ENCODE measurements at places on chromosomes 7 and 10.
A peak's percentile ranks its signal among the peaks of the same experiment; 100 is the strongest.

- DNase-seq, result no peak
Observed at GRCh38 chr7:30813466-30813865, 42.2 kb downstream of the MINDY4 start.

- no peak for DNase-seq
Observed at GRCh38 chr7:5320391-5320790, 37.6 kb downstream of the SLC29A4 start.

DNA sequence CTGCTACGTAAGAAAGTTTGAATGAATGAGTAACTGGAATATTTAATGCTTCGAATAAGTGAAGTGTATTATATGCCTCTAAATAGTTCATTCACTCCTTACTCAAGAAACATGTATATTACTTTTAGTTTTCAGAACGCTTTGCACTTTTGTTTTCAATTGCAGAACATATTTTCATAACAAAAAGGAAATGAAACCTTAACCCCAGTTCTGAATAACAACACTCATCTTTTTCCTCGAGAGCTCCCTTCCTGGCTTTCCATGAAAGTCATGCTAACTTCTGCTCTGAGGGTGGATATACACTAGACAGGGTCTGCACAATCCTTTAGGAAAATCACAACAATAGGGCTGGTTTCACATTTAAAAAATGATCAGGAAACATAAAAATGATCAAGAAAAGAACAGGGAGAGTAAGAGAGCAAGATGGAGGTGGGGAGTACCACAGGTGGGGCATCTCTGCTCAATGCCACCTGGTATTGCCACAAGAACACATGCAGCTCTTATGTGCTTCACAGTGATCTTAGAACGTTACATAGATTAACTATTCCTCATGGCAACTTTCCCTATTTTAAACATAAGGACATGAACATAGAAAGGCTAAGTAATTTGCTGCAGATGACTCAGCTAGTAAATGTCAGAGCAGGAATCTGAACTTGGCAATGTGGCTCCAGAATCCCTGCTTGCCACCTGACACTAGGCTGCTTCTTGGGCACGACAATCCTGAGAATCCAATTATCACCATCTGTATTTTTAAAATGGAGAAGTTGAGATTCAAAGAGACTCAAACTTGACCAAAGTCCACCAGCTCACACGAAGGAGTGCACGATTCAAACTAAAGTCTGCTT, 219.5 kb upstream of the AOAH start:
- DNase-seq, result no peak

GRCh38 chr10:49486738-49487137, 52.2 kb downstream of the ERCC6 start:
- DNase-seq, result no peak

DNA sequence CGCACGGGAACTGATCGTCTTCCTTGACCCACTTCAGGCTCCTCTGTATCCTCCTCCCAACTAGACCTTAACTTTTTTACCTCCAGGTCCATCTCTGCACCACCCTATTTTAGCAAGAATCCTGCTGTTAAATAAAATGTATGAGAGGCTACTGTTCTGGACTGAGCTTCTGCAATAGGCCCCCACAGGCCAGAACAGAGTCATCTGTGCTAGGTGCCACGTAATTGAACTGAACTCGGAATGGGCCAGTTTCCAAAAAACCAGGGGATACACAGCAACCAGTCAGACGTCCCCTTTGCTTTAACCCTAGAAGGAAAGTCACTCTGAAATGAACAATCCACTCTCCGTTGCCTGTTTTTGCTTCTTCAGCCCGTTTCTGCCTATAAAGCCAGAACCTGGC, 71.3 kb downstream of the CHST15 start:
- no peak for DNase-seq

DNA sequence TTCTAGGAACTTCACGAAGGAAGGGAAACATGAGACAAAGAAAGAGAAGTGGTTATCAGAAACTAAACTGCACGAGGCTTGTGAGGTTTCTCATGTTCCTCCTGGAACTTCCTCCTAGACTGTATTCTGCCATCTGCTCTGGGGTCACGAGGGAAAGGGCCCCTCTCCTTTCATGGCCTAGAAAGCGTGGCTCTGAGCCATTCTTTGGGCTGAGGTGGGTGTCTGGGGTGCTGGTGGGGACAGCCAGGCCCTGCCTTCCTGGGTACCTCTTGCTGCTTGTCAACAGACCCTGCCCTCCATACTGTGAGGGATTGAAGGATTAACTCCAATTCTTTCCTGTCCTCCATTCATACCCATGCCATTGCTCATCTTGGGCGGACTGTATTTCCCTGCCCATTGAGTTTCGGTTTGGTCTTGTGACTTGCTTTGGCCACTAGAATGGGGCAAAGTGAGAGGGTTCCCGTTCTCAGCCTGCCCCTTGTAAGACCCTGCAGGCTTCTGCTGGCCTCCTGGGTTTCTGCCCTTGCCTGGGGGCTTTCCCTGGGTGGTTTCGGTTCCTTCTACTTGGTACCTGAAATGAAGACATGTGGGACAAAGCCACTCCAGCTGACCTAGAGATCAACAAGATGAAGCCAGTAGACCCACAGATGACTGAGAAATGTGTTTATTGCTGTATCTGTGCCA, 14.9 kb upstream of the GIMAP8 start:
- DNase-seq, result no peak

GRCh38 chr7:132751244-132751647, 175.0 kb upstream of the PLXNA4 start:
- DNase-seq, result no peak

- no peak for DNase-seq
Observed at GRCh38 chr10:44198780-44199097, 186.2 kb downstream of the CXCL12 start.

DNA sequence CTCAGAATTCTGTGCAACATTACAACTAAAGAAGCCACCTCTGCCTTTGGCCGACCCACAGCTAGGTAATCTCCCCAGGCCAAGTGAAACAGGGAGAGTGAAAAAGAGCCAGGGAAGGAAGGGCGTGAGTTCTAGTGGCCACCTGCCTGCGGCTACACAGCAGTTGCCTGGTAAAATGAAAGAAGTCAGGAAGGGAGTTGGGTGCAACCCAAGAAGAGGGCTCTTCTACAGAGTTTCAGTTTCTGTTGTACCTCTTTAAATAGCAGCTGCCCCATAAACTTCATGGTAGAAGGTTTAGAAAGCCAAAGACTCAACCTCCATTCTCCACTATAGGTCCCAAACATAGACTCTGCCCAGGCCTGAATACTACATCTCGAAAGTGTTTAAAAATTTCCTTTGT, 76.2 kb upstream of the TMEM168 start:
- no peak for DNase-seq

DNA sequence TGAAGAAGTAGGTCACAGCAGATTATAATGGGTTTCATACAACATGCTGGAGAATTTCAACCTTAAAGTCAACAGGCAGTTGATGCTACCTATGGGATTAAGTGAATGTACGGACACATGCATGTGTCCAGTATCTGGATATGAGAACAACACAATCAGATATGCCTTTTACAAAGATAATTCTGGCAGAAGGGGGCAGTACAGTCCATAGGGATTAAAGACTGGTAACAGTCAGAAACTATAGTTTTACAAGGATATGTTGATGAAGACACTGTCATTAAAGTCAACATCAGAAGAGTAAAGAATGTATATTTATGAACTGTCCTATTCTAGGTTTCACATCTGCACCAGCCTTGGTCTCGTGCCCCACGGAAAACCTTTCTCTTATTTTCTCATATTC, 41.5 kb downstream of the ANKMY2 start:
- DNase-seq, result peak; percentile 18

GRCh38 chr7:104855861-104856260, 158.1 kb upstream of the KMT2E start:
- peak; percentile 57 for DNase-seq

- peak; percentile 66 for DNase-seq
Observed at GRCh38 chr10:114967071-114967470, 29.1 kb downstream of the TRUB1 start.

- DNase-seq, result no peak
Observed at GRCh38 chr10:33657154-33657908, 322.9 kb upstream of the NRP1 start.

- no peak for DNase-seq
Observed at GRCh38 chr7:98387131-98387530, 13.8 kb downstream of the BAIAP2L1 start.

DNA sequence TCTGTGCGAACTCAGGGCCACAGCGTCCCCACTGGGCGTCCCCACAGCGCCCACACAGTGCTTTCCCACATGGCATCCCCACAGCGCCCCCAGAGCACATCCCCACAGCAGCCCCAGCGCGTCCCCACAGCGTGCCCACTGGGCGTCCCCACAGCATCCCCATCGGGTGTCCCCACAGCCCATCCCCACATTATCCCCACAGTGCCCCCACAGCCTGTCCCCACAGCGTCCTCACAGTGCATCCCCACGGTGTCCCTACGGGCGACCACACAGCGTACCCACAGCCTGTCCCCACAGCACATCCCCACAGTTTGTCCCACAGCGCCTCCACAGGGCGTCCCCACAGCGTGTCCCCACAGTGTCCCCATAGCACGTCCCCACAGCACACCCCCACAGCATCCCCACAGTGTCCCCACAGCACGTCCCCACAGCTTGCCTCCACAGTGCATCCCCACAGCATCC, 131.6 kb downstream of the ACTR3B start:
- no peak for DNase-seq

DNA sequence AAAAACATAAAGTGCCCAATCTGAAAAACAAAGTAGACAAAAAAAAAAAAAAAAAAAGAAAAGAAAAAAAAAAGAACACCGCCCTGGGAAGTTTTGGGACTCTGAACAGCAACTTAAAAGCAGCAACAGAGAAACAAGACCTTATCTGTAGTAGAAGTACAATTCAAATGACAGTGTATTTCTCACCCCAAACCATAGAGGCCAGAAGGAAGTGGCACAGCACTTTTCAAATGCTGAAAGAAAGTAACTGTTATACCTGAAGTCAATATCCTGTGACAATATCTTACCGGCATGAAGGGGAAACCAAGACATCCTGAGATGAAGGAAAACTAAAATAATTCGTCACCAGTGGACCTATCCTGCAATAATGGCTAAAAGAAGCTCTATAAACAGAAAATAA, 112.1 kb downstream of the DNAJC1 start:
- DNase-seq, result no peak

DNA sequence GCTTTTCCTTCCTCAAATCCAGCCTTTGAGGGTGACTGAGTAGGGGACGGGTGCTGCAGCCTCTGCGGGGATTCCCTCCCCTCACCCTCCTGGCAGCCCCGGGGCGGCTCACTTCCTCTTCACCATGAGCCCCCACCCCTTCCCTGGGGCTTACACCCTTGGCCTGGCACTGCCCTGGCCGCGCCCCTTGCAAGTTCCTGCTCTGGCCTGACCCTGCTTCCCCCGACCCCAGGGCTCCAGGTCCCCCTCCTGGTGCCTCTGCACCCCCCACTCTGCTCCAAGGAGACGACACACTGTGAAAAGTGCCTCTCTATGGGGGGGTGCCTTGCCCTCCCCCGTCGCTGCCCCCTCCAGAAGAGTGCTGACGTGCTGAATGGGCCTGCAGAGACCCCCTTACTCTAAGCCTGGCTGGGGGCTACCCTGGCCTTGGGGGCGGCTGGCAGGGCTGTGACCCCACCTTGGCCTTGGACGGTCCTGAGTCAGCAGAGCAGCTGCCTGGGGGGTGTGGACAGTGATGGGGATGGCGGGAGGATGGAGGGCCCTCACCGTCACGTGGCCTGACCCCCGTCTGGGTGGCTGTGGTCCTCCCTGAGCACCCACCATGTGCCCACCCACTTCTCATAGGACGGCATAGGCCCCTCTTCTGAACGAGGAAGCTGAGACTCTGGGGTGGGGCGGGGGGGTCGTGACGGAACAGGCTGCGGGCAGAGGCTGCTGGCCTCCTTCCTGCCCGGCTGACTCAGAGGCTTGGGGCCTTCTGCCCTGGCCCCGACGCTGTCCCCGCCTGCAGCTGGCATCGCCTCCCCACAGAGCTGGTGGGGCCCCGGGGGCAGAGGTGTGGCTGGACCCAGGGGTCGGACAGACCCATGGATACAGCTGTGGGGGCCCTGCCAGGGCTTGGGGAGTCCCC, 9.8 kb downstream of the LFNG start:
- peak; percentile 53 for DNase-seq

- no peak for DNase-seq
Observed at GRCh38 chr7:137984181-137985041, 17.5 kb downstream of the CREB3L2 start.

DNA sequence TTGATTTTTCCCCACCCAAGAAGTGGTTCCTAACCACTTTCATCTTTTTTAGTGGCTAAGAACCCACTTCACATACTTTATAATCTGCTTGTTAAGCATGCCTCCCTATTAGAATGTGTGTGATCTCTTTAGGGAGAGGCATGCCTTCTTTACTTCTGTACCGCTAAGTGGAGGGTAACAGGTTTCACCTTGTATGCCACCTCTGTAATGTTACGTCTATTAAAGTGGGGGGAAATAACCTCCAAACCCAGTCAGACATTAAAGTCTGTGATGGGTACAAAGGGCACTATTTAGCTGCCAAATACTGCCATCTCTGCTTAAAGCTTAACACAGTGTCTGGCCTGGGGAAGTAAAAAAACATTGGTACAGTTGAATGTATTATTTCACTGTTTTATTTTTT, 51.9 kb downstream of the EPC1 start:
- no peak for DNase-seq

- peak; percentile 6 for DNase-seq
Observed at GRCh38 chr7:35694161-35694783, 663 bp downstream of the HERPUD2 start.

GRCh38 chr7:103082497-103082896, 7.6 kb downstream of the ARMC10 start:
- DNase-seq, result no peak

DNA sequence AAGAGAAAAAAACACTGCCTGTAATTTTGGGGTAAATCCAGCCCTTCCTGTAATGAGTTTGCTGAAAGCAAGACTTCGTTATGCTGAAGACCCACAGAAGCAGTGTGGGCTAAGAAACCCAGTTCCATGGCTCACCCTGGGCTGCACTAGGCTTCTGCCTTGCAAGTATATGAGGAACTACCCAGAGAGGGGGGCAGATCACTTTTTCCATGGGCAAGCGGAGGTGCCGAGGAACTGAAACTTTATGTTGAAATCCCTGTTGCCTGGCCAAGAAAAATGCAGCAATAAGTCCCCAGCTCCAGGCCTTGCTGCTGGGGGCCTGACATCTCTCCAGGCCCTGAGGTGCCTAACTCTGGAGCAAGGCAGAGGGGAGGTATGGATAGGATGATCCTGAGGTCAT, 8.5 kb downstream of the RASSF4 start:
- DNase-seq, result peak; percentile 77

GRCh38 chr7:36343548-36343947, 46.1 kb upstream of the ANLN start:
- DNase-seq, result no peak

DNA sequence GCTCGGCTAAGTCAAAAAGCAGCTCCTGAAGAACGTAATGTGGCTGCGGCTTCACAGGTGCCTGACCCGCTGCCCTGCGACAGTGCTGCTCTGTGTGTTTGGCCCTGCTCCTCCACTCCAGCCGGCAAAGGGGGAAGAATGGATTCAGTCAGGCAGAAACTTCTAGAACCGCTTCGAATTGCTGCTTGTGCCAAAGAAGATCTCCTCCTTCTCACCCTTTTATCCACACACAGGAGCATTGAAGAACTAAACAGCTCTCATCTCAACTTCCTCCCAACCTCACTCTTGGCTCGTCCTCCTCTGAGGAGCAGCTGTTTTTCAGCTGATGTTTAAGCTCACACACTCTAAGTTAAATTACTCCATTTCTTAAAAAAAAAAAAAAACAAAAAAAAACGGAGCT, 651.4 kb downstream of the INHBA start:
- DNase-seq, result no peak

- no peak for DNase-seq
Observed at GRCh38 chr10:112698818-112699164, 251.3 kb upstream of the TCF7L2 start.
